ENCODE measurements at places on chromosomes 7 and 10.

DNA sequence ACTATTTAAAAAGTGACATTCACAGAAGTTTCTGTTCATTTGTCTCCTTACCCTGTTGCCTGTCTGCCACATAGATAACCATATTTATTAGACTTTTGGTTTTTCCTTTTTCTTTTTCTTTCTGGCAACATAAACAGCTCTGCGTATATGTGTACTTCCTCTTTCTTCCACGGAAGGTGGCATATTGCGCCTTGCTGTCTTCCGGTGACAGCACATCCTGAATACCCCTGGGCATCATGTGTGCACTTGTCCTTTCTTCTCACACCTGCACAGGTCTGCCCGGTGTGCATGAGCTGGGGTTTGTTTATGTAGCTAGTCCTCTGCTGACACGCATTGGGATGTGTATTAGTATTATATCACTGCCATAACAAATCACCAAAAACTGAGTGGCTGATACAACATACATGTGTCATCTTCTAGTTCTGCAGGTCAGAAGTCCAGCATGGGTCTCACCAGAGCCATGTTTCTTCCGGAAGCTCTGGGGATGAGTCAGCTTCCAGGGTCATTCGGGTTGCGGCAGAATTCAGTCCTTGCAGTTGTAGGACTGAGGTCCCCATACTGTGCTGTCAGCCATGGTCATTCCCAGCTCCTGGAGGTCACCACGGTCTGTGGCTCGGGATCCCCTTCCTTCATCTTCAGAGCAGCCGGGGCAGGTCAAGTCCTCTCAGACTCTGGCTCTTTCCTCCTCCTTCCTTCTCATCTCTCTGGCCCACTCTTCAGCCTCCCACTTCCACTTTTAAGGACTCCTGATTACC is 596.0 kb upstream of the FOXK1 start:
- no peak for DNase-seq

GRCh38 chr10:97762816-97763215 is 9.0 kb downstream of the SFRP5 start:
- DNase-seq, result no peak

GRCh38 chr10:3122486-3123205 is 49.9 kb downstream of the PITRM1 start:
- no peak for DNase-seq

DNA sequence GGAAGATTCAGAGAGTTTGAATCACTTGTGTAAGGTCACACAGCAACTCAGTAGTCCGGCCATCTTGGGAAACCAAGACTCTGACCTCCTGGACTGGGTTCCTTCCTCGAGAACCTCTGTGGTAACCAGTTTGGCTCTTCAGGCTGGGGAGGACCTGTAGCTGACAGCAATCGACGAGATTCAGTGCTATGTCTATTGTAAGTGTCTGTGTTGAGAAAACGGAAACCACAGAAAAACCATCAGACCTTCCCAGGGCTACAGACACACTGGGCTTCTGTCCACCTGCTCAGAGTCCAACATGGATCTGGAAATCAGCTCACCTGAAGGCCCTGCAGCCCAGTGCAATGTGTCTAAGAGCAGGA is 403.7 kb downstream of the RPS24 start:
- no peak for DNase-seq

DNA sequence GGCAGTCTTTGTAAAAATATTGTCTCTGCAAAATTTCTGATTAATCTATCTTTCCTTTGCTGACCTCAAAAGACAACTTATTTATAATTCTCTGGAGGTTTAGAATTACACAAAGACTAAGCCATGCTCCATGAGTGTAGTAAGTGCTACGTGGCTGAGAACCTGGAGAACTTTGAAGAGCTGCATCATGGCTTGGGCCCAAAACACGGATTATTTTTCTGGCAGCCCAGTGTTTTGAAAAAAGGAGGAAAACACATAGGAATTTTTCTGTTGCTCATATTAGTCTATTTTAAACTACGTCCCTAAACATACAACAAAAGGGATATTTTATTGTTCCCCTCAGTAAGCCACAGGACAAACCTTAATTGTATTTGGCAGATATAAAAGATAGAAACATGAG is 360.7 kb upstream of the MYO3A start:
- DNase-seq, result no peak

DNA sequence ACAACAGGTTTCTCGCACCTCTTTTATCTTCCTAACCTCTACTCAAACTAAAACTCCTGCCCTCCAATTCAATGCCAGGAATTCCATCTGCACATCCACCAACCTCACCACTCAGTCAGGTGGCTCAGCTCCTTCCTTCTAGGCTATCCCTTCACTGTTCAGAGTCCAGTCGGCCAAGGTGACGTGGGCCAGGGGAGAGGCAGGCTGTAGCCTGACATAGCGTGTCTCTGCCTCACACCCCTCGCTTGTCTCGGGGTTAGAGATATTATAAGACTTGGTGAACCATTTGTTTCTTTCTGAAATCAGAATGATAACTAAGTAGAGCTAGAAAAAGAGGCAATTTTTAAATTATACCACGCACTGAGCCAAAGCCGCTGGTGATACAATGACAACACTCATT is 31.1 kb downstream of the HIPK2 start:
- DNase-seq, result no peak

GRCh38 chr10:6299234-6299633 is 96.5 kb downstream of the PFKFB3 start:
- no peak for DNase-seq

- no peak for DNase-seq
Measured at GRCh38 chr7:142614116-142614515, 135.2 kb upstream of the PRSS1 start.

DNA sequence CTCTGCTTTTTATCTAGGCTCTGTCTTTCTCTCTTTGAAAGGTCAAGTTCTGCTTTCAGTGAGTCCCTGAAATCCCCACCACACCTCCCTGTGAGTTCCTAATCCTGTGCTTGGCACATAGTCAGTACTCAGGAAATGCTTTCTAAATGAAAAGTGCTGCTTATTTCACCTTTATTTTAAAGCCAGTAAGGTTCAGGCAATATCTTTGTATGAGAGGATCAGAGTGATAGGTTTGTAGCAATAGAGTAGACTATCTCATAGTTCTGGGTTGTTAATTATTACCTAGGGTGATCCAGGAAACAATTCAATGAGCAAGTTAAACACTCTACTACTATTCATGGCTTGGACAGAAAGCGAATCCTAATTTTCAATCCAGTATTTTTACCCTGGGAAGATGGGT is 7.4 kb upstream of the LAMB1 start:
- no peak for DNase-seq

- DNase-seq, result no peak
Measured at GRCh38 chr7:101367676-101368075, 5.0 kb downstream of the COL26A1 start.

GRCh38 chr10:111650088-111650487 is 533.5 kb downstream of the GPAM start:
- no peak for DNase-seq

- DNase-seq, result no peak
Measured at GRCh38 chr10:114110174-114110972, 63.6 kb downstream of the CCDC186 start.

- DNase-seq, result no peak
Measured at GRCh38 chr10:86342111-86342863, 24.3 kb downstream of the GRID1 start.

Measured in MG63 (cell line).